CD4-positive, alpha-beta T cell treated with Interleukin-2 at 100 ng/mL for 4 hours (primary cell): ENCODE measurements at places on chromosomes 13 and 19.

GRCh38 chr19:6239401-6239844 is 40.4 kb downstream of the MLLT1 start:
- DNase-seq = peak; percentile 6

GRCh38 chr13:24271601-24272451 is 37.6 kb upstream of the C1QTNF9 start:
- DNase-seq = peak; percentile 86

DNA sequence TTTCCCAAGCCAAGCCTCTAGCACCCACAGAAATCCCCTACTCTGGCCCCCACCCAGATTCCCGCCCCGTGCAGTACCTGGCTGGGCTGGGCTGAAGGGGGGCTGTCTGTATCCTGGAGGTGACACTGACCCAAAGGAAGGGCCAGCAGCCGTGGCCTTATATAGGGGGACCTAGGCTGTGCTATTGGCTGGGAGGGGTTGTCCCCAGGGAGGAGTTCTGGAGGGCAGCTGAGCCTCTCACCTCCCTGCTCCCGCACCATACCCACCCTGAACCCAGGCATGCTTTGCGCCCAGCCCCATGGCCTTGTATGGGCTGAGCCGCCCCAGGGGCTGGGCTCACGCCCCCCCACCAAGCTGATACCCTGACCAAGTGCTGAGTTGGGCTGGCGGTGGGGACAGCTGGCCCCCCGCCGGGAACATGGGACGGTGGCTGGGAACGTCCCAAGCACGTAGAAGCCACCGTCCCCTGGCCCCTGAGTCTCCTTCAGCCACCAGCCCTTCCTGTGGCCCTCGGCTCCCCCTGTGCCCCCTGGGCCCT is at the start of gene CKM:
Gene CKM (minus strand): TSS at position 132 of the 538 bp plus-strand sequence. CDS start 3,162 bp downstream, outside the sequence.
- DNase-seq = no peak

- no peak for DNase-seq
Observed at GRCh38 chr13:47932950-47933923, 67.8 kb downstream of the SUCLA2 start.

DNA sequence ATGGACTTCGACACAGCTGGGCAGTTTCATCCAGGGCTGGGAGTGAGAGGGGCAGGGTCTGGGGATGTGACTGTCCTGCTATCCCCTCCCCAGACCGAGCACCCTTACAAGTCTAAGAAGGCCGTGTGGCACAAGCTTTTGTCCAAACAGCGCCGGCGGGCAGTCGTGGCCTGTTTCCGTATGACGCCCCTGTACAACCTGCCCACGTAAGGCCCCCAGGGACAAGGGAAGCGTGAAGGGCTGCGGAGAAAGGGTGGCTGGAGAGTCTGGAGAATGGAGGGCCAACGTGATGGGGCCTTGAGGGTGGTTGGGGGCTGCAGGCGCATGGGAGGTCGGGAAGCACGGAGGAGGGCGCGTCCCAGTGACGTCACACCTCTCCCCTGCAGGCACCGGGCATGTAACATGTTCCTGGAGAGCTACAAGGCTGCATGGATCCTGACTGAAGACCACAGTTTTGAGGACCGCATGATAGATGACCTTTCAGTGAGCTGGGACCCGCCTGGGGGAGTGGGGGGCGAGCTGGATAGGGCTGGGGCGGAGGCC is 89.5 kb downstream of the MAP4K1 start:
- DNase-seq = no peak

GRCh38 chr13:54394085-54394700 is 1365.6 kb downstream of the OLFM4 start:
- DNase-seq = no peak

DNA sequence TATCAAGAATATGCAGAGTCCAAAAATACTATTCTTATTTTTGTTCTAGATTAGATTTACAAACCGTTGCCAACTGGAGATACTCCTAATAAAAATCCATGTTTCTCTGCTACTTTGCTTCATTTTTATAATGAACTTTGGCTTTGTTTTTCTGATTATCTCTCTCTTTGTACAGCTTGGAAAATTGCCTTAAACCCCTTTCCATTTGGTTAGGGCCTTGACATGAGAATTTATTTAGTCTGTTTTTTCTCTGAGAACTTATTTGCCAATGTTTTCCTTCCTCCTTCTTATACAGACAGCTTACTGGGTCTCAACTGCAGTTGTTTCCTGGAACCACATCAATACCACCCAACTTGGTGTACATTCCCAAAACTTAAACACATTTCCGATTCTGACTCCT is 555.4 kb downstream of the SLITRK6 start:
- DNase-seq = no peak

GRCh38 chr13:93230261-93230855 is 3.8 kb downstream of the GPC6 start:
- DNase-seq = no peak

- DNase-seq = peak; percentile 87
Observed at GRCh38 chr19:4811328-4812131, 20.0 kb downstream of the TICAM1 start.

GRCh38 chr19:17931532-17932191 is 1.2 kb upstream of the CCDC124 start:
- DNase-seq = no peak

GRCh38 chr19:3115411-3115810 is 20.4 kb upstream of the GNA15 start:
- DNase-seq = no peak

- peak; percentile 60 for DNase-seq
Observed at GRCh38 chr19:18205200-18205892, 1.5 kb upstream of the RAB3A start.

DNA sequence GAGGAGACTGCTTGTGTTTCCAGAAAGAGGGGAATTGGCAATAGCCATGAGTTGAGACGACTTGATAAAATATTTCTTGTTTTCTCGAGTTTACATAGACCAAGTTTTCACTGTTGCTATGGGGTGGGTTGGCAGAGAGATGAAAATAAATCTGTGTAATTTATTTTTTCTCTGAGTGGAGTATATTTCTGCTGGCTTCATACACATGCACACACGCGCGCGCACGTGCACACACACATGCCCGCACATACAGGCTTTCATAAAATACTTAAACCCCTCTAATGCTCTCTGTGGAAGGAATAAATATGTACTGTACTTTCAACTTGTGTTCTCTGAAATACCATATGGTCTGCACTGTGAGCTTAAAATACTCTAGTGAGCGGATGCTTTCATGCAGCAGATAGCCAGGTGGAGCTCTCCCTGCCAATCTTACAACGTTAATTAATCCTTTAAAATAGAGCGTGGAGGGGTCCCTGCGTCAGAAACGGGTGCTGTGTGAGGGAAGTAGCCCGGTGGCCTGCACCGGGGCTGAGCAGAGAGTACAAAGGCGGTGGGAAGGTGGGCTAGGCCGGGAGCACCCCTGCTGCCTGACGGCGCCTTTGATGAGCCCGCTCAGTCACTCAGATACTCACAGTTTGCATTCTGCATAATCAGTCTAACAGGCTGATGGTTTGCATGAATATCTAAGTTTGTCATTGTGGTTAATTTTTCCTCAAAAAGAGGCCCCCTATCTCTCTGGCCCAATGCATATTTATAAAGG is 44.1 kb downstream of the CCNE1 start:
- DNase-seq = no peak

DNA sequence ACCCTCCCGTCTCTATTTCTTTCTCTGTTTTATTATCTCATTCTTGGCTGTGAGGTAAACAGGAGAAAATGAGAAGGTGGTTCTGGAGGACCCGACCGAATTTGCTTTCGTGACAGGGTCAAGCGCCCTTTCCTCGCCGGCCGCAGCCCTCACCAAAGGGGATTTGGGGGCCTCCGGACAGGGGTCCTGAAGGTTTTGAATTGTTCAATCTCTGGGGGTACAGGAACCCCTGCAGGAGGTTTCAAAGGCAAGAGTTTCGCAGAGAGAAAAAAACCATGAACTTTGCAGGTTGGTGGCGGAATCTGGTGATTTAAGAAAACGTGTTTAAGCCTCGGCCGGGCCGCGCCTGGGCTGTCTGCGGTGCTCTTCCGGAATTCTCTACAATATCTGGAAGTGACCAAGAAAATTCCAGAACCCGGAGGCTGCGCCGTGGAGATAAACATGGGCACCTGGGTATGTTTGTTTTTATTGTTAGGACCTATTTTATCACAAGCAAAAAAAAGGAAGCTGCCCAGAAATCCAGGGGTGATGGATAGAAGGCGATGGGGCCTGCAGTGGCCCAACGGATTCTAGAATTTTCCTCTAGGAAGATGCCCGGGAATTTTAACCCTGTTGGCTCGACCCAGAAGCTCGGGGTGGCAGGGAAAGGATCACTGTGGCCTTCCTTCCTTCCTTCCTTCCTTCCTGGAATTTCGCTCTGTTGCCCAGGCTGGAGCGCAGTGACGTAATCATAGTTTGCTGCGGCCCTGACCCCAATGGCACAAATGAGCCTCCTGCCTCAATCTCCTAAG is 14.2 kb upstream of the PTBP1 start:
- no peak for DNase-seq

DNA sequence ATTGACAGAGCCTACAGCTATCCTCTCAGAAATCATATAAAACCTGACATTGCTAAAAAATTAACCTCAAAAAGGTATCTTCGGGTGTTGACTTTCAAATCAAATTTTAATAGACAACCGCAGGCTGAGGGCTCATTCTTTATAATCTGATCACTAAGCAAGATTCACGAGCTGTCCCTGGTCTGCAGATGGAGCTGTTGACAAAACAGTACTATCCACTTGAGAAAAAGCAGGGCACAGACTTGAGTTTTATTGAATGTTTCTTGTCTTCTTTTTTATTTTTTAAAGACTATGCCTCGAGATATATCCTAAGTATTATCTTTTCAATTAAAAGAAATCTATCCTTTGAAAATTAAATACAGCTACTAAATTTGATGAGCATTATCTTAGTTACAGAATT is 540.5 kb downstream of the PCDH9 start:
- DNase-seq = no peak

DNA sequence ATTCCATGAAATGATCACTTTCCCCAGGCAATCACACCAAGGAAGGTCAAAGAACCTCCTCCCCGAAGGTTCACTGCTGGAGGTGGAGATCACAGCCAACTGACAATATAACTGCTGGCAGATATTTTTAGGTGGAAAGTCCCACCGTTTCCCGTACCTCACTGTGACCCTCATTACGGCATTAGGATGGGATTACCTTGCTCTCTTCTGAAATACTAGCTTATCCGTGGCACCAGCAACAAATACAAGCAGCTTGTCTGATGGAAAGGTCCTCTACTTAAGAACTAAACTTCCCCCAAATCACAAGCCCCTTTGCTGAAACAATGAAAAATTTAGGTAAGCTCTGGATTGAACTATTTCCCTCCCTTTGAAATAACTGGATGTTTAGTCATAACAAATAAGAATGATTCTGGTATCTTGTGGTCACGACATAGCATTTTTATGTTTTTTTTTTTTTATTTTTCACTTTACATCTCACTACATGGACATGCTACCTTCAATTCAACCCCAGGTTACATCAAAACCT is 178.9 kb downstream of the COL4A1 start:
- DNase-seq = no peak

- peak; percentile 60 for DNase-seq
Observed at GRCh38 chr13:79386125-79386826, 19.8 kb downstream of the RBM26 start.

- DNase-seq = no peak
Observed at GRCh38 chr19:48568345-48568886, 16.4 kb downstream of the SULT2B1 start.

DNA sequence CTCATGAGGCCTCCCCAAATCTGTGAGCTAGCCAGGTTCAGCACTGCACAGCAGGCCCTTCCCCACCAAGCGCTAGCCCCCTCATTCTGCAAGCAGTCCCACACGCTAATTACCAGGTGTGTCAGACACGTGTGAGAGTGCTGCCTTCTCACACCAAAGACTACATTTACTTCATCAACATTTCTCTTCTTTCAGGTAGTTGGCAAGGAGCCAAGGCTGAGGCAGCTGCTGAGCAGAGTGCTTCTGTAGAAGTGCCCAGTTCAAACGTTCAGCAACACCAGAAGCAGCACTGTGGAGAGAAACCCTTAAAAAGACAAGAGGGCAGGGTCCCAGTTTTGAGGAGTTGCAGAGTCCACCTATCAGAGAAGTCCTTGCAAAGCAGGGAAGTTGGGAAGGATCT is 6.4 kb downstream of the ZNF773 start:
- DNase-seq = no peak

- DNase-seq = no peak
Observed at GRCh38 chr13:102197193-102197592, 204.7 kb downstream of the FGF14 start.

- DNase-seq = no peak
Observed at GRCh38 chr19:52007451-52007805, 583 bp downstream of the ZNF615 start.

GRCh38 chr19:41328842-41329225 is 18.9 kb downstream of the CCDC97 start:
- DNase-seq = no peak

DNA sequence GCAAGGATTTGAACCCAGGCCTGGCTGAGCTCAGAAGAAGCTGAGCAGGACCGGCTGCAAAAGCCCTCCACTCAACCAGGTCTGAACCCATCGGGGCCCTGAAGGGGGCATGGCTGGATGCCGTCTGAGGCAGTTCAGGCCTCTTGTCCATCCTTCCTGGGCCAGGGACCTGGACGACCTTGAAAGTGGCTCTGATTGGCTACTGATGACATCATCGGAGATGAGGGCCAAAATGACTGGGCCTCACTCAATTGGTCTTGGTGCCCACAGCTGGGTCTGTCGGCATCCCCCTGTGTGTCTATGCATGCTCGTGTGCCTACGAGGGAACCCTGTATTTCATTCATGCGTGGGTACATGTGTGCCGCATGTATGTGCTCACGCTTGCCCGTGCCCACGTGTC is 71.8 kb downstream of the PTPRS start:
- no peak for DNase-seq

DNA sequence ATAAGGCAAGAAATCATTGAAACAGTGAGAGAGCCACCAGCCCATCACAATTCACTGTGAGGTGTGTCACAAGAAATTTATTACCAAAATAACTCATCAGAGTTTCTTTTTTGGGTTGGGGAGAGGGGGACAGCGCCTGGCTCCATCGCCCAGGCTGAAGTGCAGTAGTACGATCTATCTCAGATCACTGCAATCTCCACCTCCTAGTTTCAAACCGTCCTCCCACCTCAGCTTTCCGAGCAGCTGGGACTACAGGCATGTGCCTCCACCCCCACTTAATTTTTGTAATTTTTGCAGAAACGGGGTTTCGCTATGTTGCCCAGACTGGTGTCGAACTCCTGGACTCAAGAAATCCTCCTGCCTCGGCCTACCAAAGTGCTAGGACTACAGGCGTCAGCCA is 3.6 kb downstream of the IFNL1 start:
- no peak for DNase-seq

DNA sequence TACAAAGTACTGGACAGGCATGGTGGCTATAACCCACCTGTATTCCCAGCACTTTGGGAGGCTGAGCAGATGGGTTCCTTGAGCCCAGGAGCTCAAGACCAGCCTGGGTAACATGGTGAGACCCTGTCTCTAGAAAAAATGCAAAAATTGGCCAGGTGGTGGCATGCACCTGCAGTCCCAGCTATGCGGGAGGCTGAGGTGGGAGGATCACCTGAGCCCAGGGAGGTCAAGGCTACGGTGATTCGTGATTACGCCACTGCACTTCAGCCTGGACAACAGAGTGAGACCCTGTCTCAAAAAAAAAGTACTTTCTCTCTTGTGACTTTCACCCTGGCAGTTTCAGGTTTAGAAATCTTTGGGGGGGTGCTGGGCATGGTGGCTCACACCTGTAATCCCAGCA is 11.2 kb upstream of the RAB8A start:
- DNase-seq = no peak

GRCh38 chr19:3320354-3320670 is 46.1 kb upstream of the NFIC start:
- no peak for DNase-seq

GRCh38 chr19:23996549-23996948 is 81.9 kb downstream of the ZNF726 start:
- peak; percentile 6 for DNase-seq

GRCh38 chr13:110334256-110334655 is 27.2 kb downstream of the COL4A2 start:
- DNase-seq = no peak
